ENCODE measurements at places on chromosomes 7 and 10. TPM values are rescaled to one million over a fixed set of nuclear protein-coding genes. Genes with fewer than 3 reads are reported as not detected.

TNS3 gene
- not detected for total RNA-seq

LIPN gene
- total RNA-seq, result not detected

INA gene
- not detected for total RNA-seq

CALHM1 gene
- total RNA-seq, result 1.8 TPM

GARIN1A gene
- 0.60 TPM for total RNA-seq

DNA sequence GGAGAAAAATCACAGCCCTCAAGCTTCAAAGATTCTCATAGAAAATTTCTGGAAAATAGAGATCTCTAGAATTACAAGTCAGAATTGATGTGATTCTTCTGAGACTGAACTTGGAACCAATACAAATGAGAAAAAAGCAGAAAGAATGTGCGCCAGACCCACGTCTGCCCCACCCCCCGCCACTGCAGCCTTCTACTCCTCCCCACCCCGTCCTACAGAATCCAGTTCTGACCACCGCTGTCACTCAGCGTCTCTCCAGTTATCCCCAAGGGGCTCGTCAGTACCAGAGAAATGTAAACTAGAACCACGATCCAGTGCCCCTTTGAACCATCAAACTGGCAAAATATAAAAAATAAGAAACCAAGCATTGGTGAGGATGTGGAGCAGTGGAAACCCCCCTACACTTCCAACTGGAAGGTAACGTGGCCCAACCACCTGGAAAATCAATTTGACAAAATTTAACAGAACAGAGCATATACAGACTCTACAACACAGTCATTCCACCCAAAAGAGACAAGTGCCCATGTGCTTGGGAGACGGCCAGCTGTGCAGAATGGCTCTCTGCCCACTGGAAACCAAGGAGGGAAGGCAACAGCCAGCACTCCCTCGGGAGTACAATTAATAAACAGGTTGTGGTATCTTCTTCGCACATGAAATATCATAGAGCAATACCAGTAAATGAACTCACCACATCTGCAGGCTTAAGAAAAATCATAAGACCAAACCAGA, 397.9 kb downstream of the TNS3 start:
- DNase-seq, result no peak

DNA sequence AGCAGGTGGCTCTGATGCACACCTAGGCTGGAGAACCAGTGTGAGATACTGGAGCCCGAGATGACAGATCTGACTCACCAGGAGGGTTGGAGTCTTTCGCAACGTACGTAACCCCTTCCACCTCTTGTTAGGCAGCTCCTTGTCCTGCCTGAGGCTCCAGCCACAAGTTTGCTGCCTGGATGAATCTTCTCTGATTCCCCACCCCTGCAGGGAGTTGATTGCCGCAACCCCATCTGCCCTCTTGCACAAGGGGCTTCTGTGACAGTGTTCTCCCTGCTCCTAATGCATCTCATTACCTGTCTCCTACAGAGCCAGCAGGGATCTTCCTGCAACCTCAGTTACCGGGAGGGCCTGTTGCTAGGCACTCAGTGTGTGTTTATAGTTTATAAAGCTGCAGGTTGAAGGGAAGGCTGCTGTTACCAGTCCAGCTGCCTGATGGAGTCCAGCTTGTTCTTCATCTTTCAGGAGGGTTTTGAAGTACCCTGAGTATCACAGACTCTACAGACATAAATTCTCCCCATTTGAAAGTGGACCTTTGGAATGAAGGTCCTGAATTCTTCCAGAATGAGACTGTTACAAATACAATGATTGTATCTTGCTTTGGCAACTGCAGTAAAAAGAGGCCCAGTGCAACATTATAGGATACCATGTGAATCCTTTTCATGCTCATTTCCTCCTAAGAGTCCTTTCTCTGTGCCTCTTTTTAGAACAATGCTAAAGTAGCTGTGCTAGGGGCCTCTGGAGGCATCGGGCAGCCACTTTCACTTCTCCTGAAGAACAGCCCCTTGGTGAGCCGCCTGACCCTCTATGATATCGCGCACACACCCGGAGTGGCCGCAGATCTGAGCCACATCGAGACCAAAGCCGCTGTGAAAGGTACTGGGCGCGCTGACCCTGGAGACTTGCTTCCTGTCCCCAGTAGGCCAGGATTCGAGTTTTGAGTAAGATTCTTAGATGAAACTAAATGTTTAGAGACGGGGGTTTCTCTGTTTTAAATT, 6.5 kb downstream of the MDH2 start:
- DNase-seq, result no peak

DNA sequence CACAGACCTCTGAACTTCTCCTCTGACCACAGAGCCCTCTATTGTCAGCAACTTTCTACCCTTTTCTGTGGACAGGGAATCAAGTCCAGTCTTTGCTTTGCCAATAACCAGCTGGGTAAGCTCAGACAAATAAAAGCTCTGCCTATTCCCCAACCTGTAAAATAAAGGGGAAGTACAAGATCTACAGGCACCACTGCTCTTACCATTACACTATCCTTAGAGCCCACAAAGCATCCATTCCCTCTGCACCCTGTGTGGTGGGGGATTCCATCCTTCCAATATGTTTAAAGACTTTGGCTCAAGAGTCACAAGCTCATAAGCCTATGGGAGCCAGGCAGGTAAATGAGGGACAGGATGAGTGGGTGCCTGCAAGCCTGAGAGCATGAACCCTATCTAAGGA, 88.2 kb downstream of the PARD3 start:
- DNase-seq, result no peak

GRCh38 chr10:18325410-18325809, 185.2 kb downstream of the CACNB2 start:
- DNase-seq, result no peak

DNA sequence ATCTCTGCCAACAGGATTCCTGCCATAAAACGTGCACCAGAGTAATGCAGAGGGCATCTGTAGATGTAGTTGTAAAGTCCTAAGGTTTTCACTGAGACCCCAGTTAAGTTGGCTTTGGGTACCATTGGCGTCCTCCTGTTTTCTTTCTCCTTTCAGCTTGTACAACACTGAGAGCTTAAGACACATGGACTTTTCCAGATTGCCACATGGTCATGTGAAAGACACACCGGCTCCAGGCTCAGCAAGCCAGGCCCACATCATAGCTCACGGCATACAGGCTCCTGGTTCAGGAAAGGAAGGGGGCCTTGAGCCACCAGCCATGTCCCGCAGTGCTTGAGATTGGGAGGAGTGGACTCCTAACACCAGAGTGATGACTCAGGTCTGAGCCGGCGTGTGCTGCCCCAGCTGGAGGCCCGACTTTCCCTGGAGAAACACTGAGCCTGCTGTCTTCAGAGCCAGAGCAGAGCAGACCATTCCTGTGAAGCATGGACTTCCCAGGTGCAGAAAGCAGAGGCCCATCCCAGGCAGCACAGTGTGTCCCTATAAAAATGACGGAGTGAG, 252.7 kb downstream of the PRPF18 start:
- no peak for DNase-seq

- no peak for DNase-seq
Measured at GRCh38 chr10:85067955-85068354, 739.6 kb downstream of the CCSER2 start.

DNA sequence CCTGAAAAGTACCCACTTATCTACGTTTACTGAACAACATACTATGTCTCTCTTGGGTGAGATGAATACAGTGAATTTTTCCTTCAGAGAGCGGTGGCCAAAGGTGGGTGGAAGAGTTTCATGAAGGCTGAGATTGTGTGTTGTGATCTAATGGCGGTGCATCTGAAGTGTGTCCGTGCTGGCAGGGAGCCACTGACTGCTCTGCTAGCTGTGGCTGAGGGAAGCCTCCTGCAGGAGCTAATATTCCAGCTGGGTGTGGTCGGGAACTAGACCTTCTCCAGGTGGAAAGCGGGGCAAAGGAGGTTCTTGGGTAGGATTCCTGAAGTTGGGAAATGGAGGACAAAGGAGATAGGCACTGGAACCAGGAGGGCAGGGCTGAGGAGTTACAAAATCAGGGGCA, 69.2 kb upstream of the GRB10 start:
- DNase-seq, result no peak

DNA sequence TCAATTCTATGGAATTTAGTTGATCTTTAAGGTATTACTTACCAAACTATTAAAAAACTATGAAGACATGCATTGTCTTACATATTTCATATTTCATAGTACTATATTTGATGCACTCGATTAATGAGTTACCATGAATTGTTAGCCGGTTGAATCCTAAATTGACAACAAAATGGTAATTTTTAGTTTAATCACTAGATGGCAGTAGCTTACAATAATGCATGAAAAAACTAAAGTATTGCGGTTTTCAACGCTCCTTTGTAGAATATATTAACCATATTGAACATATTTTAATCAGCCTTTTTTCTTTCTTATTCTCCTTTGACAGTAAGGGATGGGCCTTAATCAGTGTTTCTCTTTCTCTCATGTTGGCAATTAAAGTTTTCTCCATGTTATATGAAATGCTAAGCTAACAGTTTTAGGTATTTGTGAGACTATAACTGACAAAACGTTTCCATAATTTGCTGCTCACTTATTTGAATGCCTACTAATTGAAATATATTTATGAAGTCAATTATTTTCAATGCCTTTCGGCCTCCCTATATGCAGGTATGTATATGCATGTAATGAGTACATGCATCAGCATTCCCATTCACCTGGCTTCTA, 48.5 kb upstream of the ARL4A start:
- DNase-seq, result no peak
